ENCODE measurements at places on chromosomes 7 and 10.

GRCh38 chr10:47230482-47230881 is 69.5 kb upstream of the GDF10 start:
- DNase-seq, result no peak

GRCh38 chr10:98456043-98456570 is 9.4 kb upstream of the HPS1 start:
- no peak for DNase-seq

DNA sequence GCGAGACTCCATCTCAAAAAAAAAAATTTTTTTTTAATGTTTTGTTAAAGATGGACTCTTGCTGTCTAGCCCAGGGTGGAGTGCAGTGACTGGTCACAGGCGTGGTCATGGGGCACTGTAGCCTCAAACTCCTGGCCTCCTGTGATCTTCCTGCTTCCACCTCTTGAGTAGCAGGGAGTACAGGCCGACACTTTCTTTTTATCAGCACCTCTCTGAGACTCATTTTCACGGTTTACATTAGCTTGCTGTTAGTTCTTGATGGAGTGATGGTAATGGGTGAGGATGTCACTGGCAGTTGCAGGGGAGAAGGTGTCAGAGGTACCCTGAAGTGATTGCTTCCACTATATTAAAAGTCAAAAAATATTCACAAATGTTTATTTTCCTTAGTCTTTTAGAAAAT is 95.3 kb upstream of the MTPN start:
- no peak for DNase-seq

GRCh38 chr10:29306688-29307087 is 17.8 kb downstream of the LYZL1 start:
- DNase-seq, result no peak

GRCh38 chr10:48636901-48637300 is 32.0 kb upstream of the ARHGAP22 start:
- no peak for DNase-seq

DNA sequence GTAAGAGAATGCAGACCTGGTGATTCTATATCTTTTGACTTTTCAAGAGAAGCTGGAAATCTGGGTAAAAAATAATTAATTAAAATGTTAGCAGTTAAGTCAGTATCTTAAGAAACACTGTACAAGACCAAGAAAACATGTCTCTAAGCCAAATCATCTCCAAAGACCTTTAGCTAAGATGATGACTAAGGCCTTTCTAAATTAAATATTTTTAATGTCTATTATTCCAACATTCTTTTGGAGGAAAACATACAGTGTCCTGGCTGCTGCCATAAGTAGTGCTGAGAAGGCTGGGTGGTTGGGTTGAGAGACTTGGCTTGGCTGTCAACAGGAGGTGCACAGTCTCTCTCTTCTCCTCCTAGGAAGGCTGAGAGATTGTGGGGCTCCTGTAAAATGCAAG is 20.3 kb downstream of the STARD3NL start:
- no peak for DNase-seq

GRCh38 chr7:151381348-151382078 is 28.3 kb downstream of the WDR86 start:
- DNase-seq, result peak; percentile 11

DNA sequence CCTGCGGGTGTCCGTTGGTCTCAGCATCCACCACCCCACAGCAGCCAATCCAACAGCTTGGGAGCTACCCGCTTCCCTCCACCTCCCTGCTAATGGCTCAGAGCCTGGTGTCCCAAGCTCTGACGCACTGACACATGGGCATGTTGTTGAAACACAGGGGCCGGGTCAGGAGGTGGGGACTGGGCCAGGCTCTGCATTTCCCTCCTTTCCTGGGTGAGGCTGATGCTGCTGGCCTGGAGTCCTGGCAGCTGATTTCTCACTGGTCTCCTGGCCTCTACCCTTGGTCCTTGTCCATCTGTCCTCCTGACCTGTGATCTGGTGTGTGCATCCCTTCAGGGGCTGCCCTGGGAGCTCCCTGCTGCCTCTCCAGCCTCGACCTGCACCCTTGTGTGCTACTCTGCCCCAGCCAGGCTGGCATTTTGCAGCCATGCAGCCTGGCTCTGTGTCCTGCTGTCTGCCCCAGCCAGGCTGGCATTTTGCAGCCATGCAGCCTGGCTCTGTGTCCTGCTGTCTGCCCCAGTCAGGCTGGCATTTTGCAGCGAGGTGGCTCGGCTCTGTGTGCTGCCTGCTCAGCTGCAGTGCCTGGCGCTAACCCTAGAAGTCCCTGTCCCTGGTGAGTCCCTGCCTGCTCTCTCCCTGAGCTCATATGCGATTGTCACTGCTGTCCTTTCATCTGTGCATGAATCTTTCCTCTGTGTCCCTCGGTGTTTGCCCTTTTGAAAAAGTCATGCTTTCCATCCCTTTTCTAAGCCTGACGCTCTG is 14.0 kb downstream of the AMZ1 start:
- no peak for DNase-seq

- no peak for DNase-seq
Measured at GRCh38 chr7:81066797-81067196, 147.9 kb upstream of the SEMA3C start.
